Cardiac atrium fibroblast (primary cell): ENCODE measurements at places on chromosomes 5 and 9. TPM values are rescaled to one million over a fixed set of nuclear protein-coding genes. Genes with fewer than 3 reads are reported as not detected.

PCDHGA11 gene
- total RNA-seq: 10.2 and 12.8 TPM in 2 replicates

WNK2 gene
- not detected in 2 replicates for total RNA-seq

MARCOL gene
- not detected in 2 replicates for total RNA-seq

PCDHB13 gene
- total RNA-seq: 0.16 and 0.90 TPM in 2 replicates

FOXD4L5 gene
- total RNA-seq: not detected in 2 replicates

PCDHGA1 gene
- total RNA-seq: 0.54 and 0.65 TPM in 2 replicates

EQTN gene
- total RNA-seq: not detected in 2 replicates

CERCAM gene
- total RNA-seq: 198 and 199 TPM in 2 replicates
